ENCODE measurements at places on chromosomes 7 and 10. TPM values are rescaled to one million over a fixed set of nuclear protein-coding genes. Genes with fewer than 3 reads are reported as not detected.

- no peak for DNase-seq
These were observed 136.2 kb downstream of the PRPF18 start for GRCh38 chr10:13722747-13723653.

Gene EPHB4
- 82.1 TPM for total RNA-seq

DNA sequence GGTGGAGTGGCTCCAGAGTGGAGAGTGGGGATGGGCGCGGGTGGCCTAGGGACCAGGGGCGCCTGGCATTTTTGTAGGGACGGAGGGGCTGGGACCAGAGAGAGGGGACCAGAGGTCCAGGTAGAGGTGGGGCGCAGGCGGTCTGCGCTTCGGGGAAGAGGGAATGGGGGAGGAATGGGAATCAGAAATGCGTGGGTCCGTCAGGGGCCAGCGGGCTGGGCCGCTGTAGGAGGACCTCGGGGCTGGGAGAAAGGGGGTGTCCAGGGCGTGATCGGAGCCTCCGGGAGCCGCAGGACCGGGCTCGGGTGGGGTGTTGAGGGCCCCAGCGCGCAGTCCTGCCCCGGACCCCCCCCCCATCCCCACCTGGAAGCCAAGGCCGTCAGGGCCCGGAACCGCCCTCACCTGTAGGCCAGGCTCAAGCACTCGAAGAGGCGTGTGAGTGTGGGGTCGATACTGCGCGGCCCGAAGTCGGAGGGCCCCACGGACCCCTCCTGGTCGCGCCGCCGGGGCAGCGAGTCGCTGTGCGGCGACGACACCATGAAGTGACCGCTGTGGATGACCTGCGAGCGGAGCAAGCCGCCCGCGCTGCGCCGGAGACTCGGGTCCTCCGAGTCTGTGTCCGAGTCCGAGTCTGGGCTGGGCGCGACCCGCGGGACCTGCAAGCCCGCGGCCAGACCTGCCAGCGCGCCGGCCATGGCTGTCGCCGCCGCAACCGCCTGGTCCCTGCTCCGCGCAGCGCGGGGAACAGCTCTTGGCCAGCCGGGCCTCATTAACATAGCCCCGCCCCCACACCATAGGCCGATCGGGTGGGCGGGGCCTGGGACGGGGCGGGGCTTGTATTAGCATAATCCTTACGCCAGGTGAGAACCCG, at the start of gene MLXIPL:
Gene MLXIPL (minus strand): TSS at position 725 of the 871 bp plus-strand sequence. CDS start 30 bp downstream, at position 695.
- DNase-seq, result peak; percentile 99

DNA sequence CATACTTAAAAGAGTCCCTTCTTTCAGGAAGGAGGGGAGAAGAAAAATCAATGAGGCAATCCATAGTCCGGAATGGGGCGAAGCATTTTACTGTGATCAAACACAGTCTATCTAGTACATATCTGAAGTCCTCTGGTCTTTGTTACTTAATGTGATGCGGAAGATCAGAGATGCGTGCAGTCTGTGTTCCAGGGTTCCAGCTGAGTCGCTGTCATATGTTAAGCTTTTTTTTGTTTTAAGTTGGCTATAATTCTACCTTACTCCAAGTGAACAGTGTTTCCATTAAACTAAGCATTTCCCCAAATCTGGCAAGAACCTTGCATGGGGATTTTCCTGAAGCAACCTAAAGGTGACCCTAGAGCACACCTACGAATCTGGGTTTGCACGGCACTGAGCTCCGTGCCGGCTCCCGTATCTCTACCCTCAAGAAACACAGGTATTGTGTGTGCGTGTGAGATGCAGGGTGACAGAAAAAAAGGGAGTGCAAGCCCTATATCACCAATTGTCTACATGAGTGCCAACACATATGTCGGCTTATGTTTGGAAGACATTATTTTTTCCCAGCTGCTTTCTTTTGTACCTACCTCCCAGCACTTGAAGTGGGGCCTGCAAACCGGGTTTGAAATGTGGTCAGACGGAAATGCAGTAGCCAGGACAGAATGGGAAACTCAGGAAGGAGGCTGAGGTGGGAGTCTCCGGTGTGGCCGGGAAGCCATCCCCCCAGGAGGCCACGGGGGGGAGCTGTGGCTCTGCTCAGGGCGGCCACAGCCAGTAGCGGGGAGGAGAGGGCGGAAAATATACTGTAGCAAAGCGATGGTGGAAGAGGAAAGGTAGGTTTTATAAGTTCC, 435.8 kb upstream of the MGMT start:
- peak; percentile 50 for DNase-seq

Gene FGFR2
- total RNA-seq, result 0.18 TPM

Gene MYH16
- not detected for total RNA-seq

Gene GCK
- 0.11 TPM for total RNA-seq

GRCh38 chr10:98134117-98134430, 383 bp upstream of the R3HCC1L start:
- DNase-seq, result no peak
